ENCODE measurements at places on chromosomes 2 and 18.
A peak's percentile ranks its signal among the peaks of the same experiment; 100 is the strongest.

DNA sequence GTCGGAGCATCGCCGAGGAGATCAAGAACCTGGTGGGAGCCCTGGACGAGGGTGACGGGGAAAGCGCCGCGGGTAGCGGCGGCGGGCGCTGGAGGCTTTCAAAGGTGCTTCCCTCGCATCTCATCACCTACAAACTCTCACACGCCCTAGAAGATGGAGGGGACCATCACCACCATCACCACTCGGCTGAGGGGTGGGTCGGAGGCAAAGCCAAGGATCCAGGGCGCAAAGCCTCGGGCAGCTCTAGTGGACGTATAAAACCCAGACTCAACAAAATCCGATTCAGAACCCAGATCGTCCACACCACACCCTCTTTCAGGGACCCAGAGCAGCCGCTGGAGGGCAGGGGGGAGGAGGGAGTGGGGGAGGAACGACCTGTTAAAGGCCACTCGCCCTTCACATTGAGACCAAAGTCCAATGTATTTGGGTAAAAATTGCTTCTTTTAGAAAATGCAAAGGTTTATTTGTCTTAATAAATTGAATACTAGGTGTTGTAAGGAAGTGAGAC, 1.5 kb downstream of the SOWAHC start:
- peak; percentile 37 for DNase-seq

DNA sequence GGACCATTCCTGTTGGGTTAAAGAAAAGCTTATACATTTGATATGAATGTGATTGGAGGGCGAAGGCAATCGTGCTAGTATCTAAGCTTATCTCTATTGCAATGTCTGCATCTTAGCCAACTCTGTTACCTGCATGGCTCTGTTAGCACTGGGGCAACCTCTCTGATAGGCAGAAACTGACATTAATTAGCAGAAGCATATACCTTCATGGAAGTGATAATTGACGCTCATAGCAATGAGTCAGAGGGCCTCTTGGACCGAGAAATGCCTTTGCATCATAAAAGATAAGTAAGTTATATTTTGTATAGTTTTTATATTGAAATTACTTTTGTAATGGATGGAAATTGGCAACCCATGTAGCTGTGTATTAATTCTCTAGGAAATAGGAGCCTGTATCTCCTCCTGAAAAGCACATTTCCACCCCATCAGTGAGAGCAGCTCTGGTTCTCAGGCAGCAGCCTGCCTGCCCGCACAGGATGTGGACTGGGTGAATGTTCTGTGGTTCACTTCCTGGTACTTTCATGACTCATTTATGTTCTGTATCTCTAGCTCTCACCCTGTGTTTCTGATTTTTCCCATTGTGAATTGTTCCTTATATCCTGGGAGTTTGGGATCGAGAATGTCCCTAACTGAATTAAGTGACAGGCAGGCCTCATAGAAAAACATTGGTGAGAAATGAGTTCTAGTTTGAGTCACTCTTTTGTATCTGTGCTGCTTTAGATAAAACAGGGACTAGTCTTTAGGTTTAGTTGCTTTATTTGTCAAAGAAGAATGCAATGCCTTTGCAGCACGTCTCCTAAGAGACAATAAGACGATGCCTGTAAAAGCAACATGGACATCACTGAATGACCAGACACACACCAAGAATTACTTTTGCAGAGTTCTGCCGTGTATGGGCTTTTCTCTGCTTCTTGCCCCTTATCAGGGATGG, 344.9 kb downstream of the DCDC2C start:
- DNase-seq = no peak

GRCh38 chr18:55405893-55406406, 182.0 kb downstream of the TCF4 start:
- DNase-seq = peak; percentile 12

DNA sequence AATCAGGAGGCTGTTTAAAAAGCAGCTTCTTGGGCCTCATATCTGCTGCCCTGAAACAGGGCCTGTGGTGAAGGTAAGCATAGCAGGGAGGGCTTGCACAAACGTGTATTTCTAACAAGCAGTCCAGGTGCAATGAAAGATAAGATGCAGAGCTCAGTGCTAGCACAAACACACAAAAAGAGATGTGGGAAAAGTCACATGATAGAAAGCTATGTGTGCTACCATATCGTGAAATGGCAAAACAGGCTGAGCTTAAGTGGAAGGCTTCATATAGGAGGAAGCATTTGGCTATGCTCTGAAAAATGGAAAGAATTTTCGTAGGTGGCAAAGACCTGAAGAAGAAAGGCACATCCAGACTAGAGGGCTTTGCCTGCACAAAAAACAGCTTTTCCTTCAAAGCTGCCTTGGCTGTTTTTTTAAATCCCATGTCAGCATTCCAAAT, 10.2 kb downstream of the RSAD2 start:
- DNase-seq = no peak

DNA sequence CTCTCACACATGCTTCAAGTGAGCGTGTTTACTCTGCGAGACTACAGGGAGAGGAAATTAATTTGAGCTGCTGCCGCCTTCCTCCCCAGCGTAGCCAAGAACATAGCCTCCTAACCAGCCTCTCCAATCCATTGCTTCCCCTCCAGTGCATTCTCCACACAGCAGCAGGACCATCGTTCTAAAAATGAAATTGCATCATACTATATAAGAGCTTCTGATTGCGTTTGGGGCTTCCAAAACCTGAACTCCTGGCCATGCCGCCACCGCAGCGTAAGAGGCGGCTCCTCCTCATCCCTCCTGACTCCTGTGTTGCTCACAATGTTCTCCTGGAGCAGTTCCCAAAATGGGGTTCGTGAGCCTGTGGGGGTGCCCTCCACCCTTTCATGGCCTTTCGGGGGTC, 142.1 kb downstream of the MYT1L start:
- DNase-seq = no peak

GRCh38 chr2:233007739-233008138, 5.3 kb downstream of the NGEF start:
- DNase-seq = no peak

DNA sequence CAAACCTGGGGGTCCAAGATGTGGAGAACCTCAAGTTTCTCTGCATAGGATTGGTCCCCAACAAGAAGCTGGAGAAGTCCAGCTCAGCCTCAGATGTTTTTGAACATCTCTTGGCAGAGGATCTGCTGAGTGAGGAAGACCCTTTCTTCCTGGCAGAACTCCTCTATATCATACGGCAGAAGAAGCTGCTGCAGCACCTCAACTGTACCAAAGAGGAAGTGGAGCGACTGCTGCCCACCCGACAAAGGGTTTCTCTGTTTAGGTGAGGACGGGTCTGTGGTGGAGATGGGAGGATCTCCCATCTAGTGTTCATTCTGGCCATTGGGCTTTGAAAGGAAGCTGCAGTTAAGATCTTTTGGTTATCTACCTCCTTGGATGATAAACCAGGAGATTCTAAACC, 2.9 kb downstream of the CASP10 start:
- DNase-seq = no peak

GRCh38 chr2:3005859-3006501, 371.6 kb downstream of the EIPR1 start:
- no peak for DNase-seq

DNA sequence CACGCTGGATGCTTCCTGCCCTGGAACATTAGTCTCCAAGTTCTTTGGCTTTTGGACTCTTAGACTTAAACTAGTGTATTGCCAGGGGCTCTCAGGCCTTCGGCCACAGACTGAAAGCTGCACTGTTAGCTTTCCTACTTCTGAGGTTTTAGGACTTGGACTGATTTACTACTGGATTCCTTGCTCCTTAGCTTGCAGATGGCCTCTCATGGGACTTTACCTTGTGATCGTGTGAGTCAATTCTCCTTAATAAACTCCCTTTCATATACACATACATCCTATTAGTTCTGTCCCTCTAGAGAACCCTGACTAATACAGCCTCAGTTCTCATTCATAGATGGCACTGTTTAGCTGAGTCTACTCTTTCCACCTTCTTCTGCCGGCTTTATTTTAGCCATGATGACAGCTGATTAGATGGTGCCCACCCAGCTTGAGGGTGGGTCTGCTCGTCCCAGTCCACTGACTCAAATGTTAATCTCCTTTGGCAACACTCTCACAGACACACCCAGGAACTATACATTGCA, 389.1 kb downstream of the NYAP2 start:
- DNase-seq = no peak

DNA sequence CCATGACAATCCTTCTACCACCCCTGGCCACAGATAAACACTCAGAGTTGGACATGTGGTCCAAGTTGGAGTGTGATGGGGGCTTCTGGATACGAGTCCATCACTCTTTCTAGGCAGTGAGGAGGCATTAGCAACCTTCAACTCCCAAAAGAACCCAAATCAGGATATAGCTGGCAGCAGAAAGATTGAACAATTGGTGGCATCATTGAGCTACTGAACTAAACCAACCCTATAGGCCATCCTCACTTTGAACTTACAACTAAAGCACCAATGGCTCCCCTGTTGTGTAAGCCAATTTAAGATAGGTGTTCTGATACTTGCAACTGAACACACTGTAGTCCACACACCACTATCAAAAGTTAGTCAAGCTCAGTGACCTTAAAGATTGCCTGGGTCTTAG, 24.0 kb upstream of the MARCO start:
- no peak for DNase-seq

- no peak for DNase-seq
Measured at GRCh38 chr2:239688122-239688681, 287.4 kb upstream of the HDAC4 start.

GRCh38 chr2:31075941-31076590, 62.2 kb downstream of the GALNT14 start:
- DNase-seq = no peak

DNA sequence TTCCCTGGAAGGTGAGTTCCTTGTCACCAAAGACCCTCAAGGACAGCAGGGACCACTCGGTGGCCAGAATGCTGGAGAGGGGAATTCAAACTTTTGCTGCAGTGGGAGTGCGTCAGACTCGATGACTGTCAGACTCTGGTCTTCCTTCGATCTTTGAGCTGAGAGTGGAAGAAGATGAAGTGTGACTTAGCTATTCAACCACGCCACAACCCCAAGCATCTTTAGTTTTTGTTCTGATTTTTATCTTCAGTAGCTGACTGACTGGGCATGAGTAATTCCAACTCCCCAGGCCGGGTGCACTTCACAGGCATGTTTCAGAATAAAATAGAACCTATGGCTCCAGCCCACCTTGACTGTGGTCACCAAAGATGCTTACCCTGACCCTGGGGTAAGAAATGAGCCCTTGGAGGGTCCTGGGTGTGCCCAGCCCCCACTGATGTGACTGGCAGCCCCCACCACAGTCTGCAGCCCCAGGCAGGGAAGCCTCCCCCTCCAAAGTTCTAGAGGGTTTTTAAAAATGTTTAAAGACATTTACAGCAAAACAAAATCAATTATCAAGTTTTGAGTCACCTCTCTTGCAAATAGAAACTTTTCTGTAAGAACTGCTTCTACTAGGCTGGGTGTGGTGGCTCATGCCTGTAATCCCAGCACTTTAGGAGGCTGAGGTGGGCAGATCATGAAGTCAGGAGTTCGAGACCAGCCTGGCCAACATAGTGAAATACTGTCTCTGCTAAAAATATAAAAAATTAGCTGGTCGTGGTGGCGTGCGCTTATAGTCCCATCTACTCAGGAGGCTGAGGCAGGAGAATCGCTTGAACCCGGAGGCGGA, 24.9 kb upstream of the YWHAQ start:
- DNase-seq = no peak

DNA sequence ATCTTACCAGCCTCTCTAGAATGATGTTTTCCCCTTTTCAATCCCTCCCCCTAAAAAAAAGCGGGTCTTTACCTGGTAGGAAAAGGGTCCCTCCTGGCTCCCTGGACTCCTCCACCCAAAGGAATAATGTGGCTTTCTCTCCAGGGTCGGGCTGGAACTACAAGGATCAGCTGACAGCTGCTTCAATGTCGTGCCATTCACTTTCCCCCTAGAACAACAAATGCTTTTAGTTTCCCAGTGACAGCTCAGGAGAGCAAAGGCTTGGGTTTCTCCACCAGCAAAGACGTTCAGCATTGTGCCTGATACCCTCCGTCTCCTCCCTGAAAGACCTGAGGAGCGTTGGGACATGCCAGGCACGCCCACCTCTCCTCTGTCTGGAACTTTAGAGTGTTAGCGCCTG, 173.8 kb upstream of the SIX3 start:
- DNase-seq = peak; percentile 16

DNA sequence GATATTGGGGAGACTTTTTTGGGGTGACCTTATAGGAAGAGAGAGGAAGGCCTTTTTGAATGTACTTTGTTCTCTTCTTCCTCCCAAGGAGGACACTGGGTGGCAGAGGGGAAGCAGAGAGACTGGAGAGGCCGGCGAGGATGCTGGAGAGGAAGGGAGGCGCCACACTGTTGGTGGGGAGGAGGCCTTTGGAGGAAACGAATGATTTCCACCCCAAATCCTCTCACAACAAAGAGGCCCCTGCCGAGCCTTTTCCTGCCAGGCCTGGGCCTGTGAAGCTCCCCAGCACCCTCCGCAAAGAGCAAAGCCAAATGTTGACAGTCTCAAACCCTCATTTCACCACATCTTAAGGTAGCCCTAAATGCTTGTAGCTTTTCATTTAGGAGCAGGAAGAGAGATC, 59.0 kb upstream of the UPP2 start:
- DNase-seq = no peak

GRCh38 chr2:121501031-121501430, 29.6 kb upstream of the RNU4ATAC start:
- DNase-seq = no peak

GRCh38 chr2:151181524-151181923, 80.1 kb downstream of the RBM43 start:
- DNase-seq = no peak

GRCh38 chr18:63908858-63909257, 1.1 kb downstream of the SERPINB10 start:
- DNase-seq = no peak

DNA sequence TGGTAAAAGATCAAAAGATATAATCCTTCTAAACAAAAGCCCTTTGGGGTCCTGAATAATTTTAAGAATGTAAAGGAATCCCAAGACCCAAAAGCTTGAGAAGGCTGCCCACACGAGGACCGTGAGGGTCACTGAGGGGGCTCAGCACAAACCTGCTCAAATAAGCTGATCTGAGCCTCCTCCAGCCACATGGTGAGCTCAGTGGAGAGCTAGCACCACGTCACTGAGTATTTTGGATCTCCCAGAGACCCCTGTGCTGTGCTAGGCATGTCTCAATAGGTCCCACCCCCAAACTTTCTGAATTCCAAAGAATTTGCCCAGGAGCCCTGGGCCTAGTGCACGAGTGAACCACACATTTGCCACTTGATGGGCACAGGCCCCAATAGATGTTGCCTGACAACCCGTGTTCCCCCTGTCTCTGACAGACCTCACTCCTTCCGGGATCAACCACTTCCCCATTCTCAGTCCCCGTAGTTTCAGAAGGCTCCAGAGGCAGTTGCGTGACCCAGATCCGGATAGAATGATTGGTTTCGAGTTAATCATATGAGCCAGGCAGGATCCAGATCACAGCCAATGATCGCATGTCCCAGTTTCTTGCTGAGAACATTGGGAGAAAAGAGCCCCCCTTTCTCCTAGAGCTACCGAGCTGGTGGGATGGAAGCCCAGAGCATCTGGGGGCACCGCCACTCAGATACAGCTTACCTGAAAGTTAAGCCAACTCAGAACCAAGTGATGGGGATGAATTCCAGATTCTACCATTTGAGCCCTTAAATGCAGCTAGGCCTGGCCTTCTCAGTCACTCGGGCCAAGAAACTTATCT, 203.8 kb downstream of the TNS1 start:
- no peak for DNase-seq

Data from neural progenitor cell (in vitro differentiated cells).